Panc1 (cell line): ENCODE measurements at places on chromosomes 3 and 15. TPM values are rescaled to one million over a fixed set of nuclear protein-coding genes. Genes with fewer than 3 reads are reported as not detected.

GRCh38 chr3:46856576-46857471 is 6.4 kb downstream of the MYL3 start:
- no peaks in the 10 kb centered on the region for H3K36me3 ChIP-seq
- DNase-seq: no peak
- no peak overlapping the region for H3K4me3 ChIP-seq
- H3K4me1 ChIP-seq: no peaks in the 10 kb centered on the region

DNA sequence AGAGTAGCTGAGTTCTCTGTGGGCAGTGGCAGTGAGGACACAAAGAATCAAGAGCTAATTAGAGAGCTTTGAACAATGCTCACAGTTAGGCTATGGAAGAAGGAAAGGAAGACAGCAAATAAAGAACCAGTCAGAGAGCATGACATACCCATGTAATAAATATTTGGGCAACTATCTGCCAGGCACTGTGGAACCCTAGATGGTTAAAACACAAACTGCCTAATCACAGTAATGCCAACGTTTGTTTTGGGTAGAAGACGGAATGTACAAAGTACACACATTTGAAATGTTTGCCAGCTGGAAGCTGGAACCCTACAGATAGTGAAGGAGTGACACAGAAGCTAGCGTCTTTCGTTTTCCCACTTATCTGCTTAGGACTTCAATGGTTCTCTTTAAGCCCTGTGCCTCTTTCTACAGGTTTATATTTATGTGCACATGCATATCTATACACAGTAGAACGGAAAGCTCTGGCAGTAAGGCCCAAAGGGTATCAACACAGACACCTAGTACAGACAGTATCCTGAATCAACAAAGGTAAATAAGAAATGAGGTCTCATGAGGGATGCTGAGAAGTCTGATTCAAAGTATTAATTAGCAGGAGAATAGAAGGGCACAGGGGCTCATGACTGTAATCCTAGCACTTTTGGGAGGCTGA is 44.6 kb downstream of the ANKRD28 start:
- H3K4me1 ChIP-seq: peaks cover 39% of the 10 kb centered on the region
- H3K36me3 ChIP-seq: peaks cover 19% of the 10 kb centered on the region
- no peak for DNase-seq
- H3K4me3 ChIP-seq: no peak overlapping the region

DNA sequence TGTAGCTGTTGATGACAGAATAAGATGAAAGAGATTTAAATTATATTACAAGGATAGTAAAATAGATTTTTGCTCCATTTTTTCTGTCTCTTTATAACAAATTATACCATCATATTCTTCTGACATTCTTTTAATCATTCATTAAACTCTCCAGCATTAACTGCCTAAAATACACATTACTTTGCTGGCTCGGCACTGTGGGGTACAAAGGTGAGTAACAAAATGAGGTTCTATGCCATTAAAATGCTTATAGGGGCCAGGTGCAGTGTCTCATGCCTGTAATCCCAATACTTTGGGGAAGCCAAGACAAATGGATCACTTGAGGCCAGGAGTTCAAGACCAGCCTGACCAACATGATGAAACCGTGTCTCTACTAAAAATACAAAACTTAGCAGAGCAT is 81.5 kb downstream of the ULK4 start:
- DNase-seq: no peak
- no peaks in the 10 kb centered on the region for H3K27me3 ChIP-seq
- no peak overlapping the region for H3K4me3 ChIP-seq
- H3K4me1 ChIP-seq: no peaks in the 10 kb centered on the region
- no peaks in the 10 kb centered on the region for H3K36me3 ChIP-seq

- no peaks in the 10 kb centered on the region for H3K36me3 ChIP-seq
- no peak overlapping the region for H3K27ac ChIP-seq
Measured at GRCh38 chr3:127431066-127431465, 143.2 kb upstream of the PRR20G start.

- H3K27ac ChIP-seq: no peak overlapping the region
- H3K4me1 ChIP-seq: no peaks in the 10 kb centered on the region
- no peak for DNase-seq
- no peaks in the 10 kb centered on the region for H3K27me3 ChIP-seq
- no peaks in the 10 kb centered on the region for H3K36me3 ChIP-seq
- H3K4me3 ChIP-seq: no peak overlapping the region
Measured at GRCh38 chr3:40649346-40649745, 124.6 kb downstream of the ZNF621 start.

DNA sequence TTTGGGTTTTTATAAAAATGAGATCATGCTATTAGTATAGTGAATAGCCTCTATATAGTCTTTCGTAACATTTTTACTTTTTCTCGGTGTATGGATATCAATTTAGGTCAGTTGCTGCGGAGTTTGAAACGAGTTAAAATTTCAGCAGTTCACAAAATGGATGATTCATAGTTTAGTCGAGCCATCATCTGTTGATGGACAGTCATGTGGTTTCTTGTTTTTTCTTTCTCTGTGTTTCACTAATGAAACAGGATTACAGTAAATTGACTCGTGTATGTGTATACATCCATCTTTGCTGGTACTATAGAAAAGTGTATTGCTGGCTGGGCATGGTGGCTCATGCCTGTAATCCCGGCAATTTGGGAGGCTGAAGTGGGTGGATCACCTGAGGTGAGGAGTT is 106.8 kb downstream of the IGF1R start:
- H3K4me3 ChIP-seq: no peak overlapping the region
- no peaks in the 10 kb centered on the region for H3K36me3 ChIP-seq
- H3K27me3 ChIP-seq: no peaks in the 10 kb centered on the region
- peak; percentile 38 for DNase-seq
- H3K4me1 ChIP-seq: peaks cover 33% of the 10 kb centered on the region
- peak overlapping the region; percentile 96 for H3K27ac ChIP-seq

DNA sequence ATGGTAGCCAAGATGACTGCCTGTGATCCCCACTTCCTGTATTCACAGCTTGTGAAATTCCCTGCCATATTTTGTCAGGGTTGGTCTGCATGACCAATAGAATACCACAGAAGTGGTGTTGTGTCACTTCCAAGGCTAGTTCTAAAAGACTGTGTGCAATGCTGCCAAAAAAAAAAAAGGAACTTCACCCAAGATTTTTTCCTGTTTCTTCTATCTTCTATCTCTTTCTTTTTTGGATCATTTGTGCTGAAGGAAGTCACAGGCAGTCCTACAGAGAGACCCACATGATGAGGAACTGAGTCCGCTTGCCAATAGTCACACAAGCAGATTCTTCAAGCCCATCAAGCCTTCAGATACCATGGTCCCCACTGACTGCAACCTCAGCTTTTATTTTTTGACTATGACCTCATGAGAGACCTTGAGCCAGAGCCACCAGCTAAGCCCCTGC is 18.1 kb upstream of the RAF1 start:
- H3K27me3 ChIP-seq: no peaks in the 10 kb centered on the region
- no peak for DNase-seq
- no peak overlapping the region for H3K4me3 ChIP-seq
- no peaks in the 10 kb centered on the region for H3K36me3 ChIP-seq

DNA sequence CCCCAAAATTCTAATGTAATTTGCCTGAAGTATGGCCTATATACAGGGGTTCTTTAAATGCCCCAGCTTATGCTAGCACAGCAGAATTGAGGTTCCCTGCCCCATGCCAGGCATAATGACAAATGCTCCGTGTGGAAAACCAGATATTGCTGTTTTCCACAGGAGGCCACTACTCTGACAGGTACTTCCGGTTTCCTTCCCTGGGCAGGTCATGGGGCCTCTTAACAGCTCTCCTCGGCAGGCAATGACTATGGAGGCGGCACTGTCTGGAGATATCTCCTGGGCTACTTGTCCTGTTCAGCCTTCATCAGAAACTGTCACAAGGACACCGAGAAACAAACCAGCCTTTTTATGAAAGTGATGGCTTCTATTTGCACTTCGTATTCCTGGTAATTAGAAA is 54.8 kb downstream of the SLC7A14 start:
- H3K27me3 ChIP-seq: peaks cover 7% of the 10 kb centered on the region; the same call in 1 of the 2 replicates
- no peaks in the 10 kb centered on the region for H3K4me1 ChIP-seq
- no peak overlapping the region for H3K4me3 ChIP-seq
- H3K36me3 ChIP-seq: no peaks in the 10 kb centered on the region
- no peak for DNase-seq

DNA sequence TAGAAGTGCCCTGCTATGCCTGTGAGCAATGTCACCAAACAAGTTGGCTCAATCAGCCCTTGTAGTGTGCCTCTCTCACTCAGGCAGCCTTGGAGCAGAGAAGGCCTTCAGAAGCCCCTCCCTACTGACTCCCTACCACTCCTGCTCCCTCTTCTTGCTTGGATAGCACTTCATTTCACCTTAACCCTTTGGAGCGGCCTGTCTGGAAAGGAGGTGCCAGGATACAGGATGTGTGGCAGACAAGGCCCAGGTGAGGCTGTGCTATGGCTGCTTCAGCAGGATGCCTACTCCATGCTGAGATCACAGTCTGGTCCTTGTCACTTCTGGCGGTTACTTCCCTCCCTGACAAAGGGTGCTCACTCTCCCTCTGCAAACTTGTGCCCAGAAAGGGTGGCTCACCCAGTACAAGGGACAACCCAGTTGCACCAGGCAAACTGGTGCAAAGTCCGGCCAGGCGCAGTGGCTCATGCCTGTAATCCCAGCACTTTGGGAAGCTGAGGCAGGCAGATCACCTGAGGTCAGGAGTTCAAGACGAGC is 1.1 kb downstream of the MON1A start:
- no peaks in the 10 kb centered on the region for H3K27me3 ChIP-seq
- H3K36me3 ChIP-seq: no peaks in the 10 kb centered on the region
- no peak for DNase-seq
- 0 out of 2 replicates have a peak, but pooled peaks cover 11% of the 10 kb centered on the region for H3K4me1 ChIP-seq
- no peak overlapping the region for H3K27ac ChIP-seq

- no peak overlapping the region for H3K4me3 ChIP-seq
- no peaks in the 10 kb centered on the region for H3K4me1 ChIP-seq
- no peaks in the 10 kb centered on the region for H3K27me3 ChIP-seq
Measured at GRCh38 chr3:115245438-115245837, 98.3 kb upstream of the ZBTB20 start.

- H3K36me3 ChIP-seq: no peaks in the 10 kb centered on the region
- H3K27me3 ChIP-seq: no peaks in the 10 kb centered on the region
- no peak for DNase-seq
- H3K27ac ChIP-seq: no peak overlapping the region
- H3K4me3 ChIP-seq: no peak overlapping the region
Measured at GRCh38 chr15:38843051-38843501, 278.5 kb upstream of the RASGRP1 start.

DNA sequence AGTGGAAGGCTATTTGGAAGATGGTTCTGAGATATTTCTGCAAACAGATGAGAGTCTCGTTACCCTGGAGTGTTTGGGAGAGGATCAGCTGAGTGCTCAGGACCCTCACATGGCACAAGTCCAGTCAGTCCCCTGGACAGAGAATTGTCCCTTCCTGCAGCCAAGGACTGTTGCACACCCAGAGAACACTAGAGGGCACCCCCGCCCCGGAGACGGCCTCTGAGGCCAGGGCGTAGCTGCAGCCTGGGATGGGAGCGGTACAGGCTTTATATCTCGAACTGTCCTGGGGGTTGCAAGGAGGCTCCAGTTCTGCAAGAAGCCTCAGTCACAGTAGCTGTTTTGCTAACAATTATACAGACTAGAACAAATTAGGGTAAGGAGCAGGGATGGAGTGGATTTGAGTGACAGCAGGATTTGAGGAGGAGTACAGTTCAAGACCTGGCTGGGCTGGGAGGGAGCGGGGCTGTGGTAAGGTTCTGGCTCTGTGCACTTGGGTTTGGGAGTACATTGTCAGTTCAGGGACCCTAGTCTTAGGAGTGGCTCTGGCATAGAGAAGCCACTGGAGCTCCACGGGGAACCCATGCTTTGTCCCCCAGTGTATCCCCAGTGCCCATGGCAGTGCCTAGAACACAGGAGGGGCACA is 67.6 kb upstream of the HACD2 start:
- no peak overlapping the region for H3K27ac ChIP-seq
- peak; percentile 43 for DNase-seq
- H3K4me3 ChIP-seq: no peak overlapping the region
- H3K27me3 ChIP-seq: no peaks in the 10 kb centered on the region

GRCh38 chr3:28502397-28502937 is 153.8 kb upstream of the AZI2 start:
- H3K4me1 ChIP-seq: no peaks in the 10 kb centered on the region
- H3K27me3 ChIP-seq: no peaks in the 10 kb centered on the region
- no peaks in the 10 kb centered on the region for H3K36me3 ChIP-seq
- H3K4me3 ChIP-seq: no peak overlapping the region

DNA sequence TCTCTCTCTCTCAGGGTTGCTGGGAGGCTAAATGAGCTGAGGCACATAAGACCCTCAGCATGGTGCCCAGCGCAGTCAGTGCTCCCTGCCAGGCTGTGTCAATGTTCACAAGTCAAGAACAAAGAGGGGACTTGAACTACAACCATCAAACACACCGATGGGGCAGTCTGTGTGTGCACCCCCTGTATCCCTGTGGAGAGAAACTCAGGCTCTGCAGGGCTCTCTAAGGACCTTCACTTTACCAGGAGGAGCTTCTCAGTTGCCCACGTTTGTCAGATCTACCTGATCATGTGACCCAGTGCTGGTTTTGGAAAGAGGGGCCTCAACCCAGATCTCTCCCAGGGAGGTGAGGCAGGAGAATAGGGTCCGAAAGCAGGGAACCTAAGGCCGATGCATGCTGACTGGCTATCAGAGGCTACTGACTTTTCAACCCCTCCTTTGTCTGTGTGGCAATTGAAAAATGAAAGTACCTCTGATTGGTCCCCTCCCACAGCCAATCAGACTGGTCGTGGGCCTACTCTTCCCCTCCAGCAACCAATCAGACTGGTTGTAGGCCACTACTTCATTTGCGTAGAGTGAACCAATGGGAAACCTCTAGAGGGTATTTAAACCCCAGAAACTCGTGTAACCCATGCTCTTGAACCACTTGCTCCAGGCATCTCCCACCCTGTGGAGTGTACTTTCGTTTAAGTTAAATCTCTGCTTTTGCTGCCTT is 34.0 kb downstream of the RHCG start:
- DNase-seq: no peak
- H3K4me1 ChIP-seq: no peaks in the 10 kb centered on the region
- H3K27ac ChIP-seq: no peak overlapping the region
- no peak overlapping the region for H3K4me3 ChIP-seq

- H3K27me3 ChIP-seq: no peaks in the 10 kb centered on the region
- H3K36me3 ChIP-seq: no peaks in the 10 kb centered on the region
- H3K4me3 ChIP-seq: no peak overlapping the region
Measured at GRCh38 chr3:194931865-194932264, 246.2 kb downstream of the FAM43A start.

GRCh38 chr3:151580591-151580990 is 119.7 kb upstream of the IGSF10 start:
- H3K36me3 ChIP-seq: no peaks in the 10 kb centered on the region

GRCh38 chr3:151787626-151788025 is 26.3 kb upstream of the AADAC start:
- no peak overlapping the region for H3K4me3 ChIP-seq
- DNase-seq: no peak
- H3K27me3 ChIP-seq: no peaks in the 10 kb centered on the region
- no peaks in the 10 kb centered on the region for H3K4me1 ChIP-seq

MORC1 gene
- not detected for total RNA-seq

CD86 gene
- total RNA-seq: not detected

GOLGA8N gene
- total RNA-seq: 4.1 TPM

STXBP5L gene
- 0.05 TPM for total RNA-seq

TM4SF18 gene
- 54.5 TPM for total RNA-seq

NMNAT3 gene
- 1.9 TPM for total RNA-seq

ETV5 gene
- total RNA-seq: 79.3 TPM

SLC51B gene
- 0.51 TPM for total RNA-seq

CADPS gene
- not detected for total RNA-seq
